AG08395 (cell line): ENCODE measurements at places on chromosomes 5 and 9.

- peak; percentile 37 for DNase-seq
Measured at GRCh38 chr5:52870448-52870847, 82.7 kb downstream of the ITGA1 start.

DNA sequence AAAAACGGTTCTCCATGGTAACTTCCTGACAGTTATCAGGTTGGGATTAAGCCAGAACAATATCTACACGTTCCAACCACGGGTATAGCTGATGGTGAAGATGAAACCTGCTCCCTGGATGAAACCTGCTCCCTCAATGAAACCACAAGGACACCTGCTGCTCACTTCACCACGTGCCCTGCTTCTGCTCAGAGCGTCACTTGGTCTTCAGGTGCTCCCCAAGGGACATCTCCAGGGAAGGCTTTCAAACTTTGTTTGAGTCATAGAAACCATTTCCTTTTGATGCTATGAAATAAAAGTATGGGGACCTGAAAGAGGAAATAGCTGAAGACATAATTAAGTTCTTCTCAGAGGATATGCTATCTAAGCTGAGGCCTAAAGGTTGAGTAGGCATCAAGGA is 242.4 kb downstream of the MED10 start:
- no peak for DNase-seq

GRCh38 chr9:129352146-129352865 is 174.2 kb upstream of the IER5L start:
- DNase-seq: no peak

DNA sequence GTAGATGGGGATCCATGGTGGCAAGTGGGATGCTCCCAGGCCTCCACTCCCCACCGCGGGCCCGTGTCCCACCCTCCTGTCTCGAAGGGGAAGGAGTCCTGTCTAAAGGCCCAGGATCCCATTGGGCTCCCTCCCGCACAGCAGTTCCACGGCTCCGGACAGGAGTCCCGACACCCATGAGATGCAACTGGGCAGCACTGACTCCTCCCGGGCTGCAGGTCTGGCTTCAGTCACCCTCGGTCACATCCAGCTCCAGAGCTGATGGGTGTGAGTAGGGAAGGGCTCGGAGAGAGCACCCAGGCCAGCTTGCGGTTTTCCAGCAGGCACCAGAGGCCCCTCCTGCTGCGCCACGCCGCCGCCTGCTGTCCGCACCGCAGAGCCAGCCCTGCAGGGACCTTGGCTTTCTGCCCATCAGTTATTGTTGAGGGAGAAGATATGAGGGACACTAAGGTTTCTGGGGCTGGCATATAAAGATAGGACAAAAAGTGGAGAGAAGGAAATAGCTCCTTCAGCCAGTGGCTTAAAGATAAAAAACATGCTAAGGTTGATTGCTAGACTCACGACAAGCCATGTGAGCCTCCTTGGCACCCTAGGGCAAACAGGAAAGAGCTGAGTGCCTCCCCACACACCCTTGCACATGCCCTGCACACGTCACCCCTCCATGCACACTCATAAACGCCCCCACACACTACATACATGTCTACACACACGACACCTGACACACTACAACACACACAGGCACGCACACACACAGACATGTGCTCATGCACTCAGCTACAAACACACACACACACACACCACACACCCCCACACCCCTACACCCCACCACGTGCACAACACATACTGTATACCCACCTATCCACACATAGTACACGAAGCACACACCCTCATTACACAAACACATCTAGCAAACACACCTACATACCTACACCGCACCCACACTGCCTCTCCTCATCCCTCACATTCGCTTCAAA is 79.0 kb downstream of the AK8 start:
- no peak for DNase-seq

DNA sequence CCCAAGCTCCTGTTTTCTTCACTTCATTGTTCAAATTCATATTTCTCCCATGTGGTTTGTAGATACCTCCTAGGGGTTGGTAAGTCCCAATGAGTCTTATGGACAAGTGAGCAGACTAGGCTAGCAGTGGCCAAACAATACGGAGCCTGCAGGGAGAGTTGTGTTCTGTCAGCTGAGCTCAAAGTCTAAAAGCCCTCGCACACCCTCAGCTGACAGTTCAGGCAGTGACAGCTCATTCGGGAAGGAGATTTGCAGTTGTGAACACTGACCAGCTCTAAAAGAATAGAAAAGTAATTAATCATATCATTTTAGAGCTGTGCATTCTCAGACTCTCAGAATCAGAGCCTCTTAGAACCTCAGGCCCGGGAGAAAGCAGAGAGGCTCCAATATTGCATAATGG is 95.1 kb downstream of the SH3TC2 start:
- DNase-seq: no peak

DNA sequence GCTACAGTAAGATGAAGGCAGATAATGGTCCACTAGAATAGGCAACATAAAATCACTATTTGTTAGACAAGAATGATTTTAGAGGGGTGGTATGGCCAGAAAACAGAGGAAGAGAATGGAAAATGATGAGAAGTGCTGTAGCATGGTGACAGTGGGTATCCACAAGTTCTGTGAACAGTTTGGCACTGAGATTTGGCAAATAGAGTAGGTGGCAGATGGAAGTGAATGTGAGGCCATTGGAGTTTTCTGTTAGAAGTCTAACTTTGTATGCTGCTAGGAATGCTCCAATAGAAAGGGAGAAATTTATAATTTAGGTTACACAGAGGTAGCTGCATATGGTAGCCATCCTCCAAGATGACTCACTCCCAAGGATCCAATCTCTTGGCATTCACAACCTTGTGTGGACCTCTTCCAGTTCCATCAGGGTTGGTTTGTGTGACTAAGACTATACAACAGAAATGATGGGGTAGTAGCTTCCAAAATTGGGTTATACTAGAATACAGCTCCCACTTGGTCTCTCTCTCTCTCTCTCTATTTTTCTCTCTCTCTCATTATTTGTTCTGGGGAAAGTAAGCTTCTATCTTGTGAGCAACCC is 646.9 kb upstream of the ZNF608 start:
- DNase-seq: no peak

DNA sequence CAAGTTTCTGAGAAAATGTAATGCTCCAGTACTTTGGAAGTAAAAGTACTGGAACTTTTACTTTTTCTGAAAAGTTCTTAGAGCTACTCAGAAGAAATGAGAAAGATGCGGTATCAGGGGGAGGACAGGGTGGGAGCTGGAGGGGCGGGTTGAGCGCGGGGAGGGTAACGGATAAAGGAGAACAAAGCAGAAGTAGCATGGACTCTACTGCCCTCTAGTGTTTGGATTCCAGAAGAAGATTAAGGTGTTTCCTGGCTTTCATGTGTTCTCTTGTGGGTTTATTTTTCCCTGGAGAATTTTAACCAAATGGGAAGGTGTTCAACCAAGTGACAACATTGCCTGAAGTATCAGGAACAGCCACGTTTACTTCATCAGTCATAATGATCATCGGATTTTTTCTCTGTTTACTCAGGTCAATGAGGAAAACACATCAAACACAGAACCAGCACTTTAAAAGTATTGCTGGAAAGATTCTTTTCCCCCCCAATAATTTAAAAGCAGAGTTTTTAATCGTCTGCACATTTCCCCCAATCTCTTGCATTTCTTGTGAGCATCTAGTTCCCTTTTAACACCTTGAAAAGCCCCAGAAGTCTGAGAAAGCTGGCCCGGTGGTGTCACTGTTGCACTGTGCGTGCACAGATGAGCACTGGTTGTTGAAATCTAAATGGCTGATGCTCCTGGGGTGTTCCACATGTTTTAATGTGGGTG is 190.6 kb downstream of the MPDZ start:
- DNase-seq: peak; percentile 71

DNA sequence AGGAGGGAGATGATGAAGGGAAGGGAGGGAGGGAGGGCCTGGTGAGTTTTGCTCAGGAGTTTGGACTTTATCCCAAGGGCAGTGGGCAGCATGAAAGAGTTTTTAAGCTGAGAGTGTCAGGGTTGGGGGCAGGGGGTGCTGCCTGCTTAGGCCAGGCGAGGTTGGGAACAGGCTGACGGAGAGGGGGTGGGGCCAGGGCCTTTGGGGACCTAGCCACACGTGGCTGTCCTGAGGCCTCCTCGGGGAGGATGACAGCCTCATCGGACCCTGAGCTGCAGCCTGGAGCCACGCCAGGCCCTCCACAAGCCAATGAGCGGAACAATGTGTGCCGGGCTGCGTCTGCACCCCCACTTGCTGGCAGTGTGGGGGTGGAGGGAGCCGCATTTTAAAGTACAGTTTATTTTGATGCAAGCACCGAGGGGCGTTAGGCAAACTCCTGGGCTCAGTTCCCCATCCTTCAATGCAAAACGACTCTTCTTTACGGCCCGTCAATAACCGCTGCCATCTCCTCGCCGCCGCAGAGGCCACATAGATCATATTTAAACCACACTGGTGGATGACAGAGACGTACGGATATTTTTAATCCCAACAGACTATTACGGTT is 5.3 kb upstream of the RXRA start:
- DNase-seq: no peak
